ENCODE measurements at places on chromosomes 7 and 10.
A peak's percentile ranks its signal among the peaks of the same experiment; 100 is the strongest.

DNA sequence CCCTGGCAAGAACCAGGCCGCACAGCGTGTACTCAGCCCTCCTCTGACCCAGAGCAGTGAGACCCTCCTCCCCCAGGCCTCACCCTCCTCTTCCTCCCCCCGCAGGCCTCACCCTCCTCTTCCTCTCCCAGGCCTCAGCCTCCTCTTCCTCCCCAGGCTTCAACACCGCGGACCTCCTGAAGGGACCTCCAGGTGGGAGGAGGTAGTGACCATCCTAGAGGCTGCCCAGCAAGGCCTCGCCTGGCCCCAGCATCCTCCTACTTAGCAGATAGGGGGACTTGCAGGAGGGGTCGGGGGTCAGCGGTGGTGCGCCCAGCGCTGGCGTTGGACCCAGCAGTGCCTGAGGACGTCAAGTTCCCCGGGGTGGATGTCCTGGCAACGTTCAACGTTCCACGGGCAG, 270.8 kb downstream of the ELFN1 start:
- DNase-seq = no peak

DNA sequence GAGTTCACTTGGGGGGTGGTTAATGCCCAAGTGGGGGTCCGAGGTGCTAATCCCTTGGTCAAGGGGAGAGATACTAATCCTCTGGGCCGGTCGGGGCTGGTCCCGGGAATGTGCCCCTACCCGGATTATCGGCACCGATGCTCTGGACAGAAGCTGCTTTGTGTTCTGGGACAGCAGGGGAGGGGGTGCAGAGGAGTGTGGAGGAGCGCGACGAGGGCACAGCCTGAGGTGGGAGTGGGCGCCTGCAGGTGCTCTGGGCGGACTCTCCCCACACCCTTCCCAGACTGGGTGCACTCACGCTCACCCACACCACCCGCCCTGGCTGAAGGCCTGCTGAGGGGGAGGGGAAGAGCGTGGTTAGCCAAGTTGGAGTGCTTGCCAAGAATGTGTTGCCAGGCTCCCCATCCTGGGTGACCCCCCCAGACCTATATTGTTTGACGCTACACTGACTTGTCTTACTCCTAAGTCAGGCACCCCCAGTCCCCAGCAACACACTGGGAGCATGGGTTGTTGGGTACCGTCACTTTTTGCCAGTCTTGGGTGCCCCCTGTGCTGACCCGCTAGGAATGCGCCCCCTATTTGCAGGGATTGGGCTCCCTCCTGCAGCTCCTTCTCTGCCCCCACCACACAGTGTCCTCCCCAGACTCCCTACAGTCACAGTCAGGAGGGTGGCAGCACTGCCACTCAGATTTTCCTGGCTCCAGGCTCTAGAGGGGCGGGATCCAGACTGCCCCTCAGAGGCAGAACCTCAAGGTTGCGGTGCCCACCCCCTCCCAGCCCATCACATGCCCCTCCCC, 1.2 kb downstream of the SLC4A2 start:
- DNase-seq = peak; percentile 25

GRCh38 chr10:71123023-71123422, 89.3 kb upstream of the UNC5B start:
- no peak for DNase-seq

DNA sequence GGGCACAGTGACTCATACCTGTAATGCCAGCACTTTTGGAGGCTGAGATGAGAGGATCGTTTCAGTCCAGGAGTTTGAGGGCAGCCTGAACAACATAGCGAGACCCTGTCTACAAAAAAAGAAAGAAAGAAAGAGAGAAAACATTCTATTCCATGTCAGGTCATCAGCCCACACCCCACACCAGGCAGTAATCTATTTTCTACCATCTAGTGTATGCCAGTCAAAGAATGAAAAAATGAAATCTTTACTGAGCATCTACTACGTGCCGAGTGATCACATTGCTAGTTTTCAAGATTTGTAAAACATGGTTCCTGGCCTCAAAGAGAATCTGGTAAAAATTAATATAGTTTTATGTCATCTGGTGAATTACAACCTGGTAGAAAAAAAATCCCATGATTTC, 3.1 kb upstream of the EPHB4 start:
- no peak for DNase-seq

- no peak for DNase-seq
These were observed 91.0 kb downstream of the ADCY1 start for GRCh38 chr7:45665172-45665571.

DNA sequence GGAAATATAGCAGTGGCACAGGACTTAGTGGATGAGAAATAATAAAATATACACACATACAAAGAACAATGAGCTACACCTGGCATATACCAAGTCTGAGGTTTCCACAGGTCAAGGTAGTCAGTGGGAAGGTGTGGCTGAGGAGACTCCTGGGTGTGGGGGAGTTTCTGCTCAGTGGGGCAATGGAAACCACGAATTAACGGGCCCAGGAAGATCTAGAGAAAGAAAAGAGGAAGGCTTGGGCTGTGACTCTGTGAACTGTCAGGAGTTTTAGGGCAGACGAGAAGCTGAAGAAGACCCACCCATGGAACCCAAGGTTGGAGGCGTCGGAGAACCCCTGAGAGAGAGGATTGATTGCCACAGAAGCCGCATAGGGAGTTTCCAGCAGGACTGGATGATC, 196.5 kb downstream of the HERPUD2 start:
- DNase-seq = no peak

DNA sequence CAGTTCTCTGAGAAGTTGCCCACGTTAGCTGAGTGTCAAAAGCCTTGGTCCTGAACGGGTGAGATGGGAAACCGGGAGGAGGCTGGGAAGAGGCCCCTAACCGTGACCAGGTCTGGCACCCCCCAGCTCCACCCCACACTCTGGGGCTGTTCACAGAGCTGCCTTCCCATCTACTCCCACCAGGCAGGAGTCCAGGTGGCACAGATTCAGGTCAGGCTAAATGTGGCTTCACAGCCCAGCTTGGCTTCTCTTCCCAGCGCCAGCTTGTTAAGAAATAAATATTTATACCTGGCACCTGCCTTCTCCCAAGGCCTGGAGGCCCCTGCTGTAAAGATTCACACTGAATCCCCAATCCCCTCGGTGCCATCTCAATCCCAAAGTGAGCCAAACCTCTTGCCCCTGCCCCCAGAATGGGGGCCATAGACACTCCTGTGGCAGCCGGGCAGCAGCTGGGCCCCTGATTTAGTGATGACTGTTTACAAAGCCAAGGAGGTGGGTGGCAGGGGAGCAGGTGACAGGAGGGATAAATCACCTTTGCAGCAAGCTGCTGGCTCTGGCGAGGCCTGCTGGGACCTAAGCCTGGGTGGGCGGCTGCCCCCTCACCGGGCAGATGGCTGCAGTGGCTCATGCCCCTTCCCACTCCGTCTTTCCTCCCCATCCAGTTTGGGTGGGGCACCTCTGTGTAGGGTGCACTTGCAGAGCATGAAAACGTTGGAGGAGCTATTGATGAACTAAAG, 72.5 kb downstream of the GOLGA7B start:
- no peak for DNase-seq

DNA sequence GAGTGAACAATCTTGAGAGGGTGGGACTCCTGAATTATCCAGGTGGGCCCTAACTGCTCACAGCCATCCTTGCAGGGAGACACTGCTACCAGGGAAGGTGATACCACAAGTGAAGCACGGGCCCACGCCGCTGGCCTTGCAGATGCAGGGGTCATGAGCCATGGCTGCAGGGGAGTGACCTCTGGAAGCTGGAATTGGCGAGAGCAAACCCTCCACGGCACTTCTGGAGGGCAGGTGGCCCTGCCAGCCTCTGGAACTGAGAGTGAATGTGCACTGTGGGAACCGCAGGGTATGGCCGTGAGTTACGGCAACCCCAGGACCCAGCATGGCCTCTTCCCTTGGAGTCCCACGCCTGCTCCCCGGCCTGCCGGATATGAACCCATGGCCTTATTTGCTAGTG, 37.5 kb downstream of the STK32C start:
- DNase-seq = no peak

GRCh38 chr10:11431216-11431555, 180.3 kb downstream of the USP6NL start:
- no peak for DNase-seq

DNA sequence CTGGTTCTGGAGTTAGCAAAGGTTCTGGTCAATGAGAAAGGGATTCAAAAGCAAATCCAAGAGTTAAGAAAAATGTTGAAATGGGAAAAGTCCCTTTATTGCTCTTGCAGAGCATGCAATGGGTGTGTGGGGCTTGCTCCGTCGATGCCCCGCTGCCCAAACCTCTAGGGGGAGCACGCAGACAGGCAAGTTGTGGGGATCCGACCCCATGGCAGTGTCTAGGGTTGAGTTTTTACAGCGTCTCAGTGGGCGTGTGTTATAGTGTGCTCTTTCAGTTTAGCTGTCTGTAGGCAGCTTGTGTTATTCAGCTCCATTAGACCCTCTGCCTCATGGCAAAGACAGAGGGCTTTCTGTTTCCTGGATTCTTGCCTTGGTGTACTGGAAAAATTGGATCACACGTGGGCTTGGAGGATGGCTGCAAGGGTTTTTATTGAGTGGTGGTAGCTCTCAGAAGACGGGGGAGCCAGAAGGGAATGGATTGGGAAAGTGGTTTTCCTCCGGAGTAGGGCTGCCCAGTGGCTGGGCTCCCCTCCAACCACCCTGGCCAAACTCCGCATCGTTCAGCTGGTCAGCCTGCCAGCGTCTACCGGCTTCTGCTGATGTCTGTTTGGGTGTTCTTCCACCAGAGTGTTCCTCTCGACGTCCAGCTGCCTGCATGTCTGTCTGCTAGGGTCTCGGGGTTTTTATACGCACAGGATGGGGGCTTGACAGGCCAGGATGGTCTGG, 102.3 kb upstream of the PLXDC2 start:
- peak; percentile 67 for DNase-seq

GRCh38 chr10:100625816-100626215, 90.1 kb downstream of the HIF1AN start:
- DNase-seq = no peak

DNA sequence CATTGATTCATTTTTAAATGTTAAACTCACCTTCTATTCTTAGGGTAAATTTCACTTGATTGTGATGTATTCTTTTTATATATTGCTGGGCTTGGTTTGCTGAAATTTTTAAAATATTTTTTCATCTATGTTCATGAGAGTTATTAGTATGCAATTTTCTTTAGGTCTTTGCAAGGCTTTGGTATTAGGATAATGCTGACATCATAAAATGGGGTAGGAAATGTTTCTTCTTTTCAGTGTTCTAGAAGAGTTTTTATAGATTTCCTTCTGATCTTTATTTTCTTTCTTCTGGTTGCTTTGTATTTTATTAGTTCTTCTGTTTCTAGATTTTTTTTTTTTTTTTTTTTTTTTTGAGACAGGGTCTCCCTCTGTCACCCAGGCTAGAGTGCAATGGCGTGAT, 56.3 kb downstream of the AHCYL2 start:
- DNase-seq = no peak

GRCh38 chr7:31545549-31545948, 31.7 kb downstream of the ITPRID1 start:
- DNase-seq = no peak

GRCh38 chr7:93972029-93972725, 32.0 kb downstream of the BET1 start:
- DNase-seq = no peak

- no peak for DNase-seq
These were observed 114.1 kb downstream of the ICA1 start for GRCh38 chr7:8147760-8148463.

DNA sequence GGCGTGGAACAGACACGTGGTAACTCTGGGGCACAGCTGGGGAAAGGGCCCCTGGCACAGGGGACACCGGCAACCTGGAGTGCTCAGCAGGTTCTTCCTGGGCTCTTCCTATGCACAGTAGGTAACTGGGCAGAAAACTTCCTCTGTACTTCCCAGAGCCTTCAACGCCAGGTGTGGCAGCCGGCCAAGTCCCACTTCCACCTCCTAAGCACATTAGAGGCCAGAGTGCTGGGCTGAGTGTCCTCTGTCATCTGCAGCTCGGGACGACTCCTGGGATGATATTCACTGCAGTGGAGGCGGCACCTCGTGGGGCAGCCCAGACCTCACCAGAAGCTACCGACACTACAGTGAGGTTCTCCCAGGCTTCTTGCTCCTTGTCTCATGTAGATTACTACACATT, 114.5 kb downstream of the LARP4B start:
- DNase-seq = no peak

- no peak for DNase-seq
These were observed 252.7 kb downstream of the KIF20B start for GRCh38 chr10:89954061-89954460.

DNA sequence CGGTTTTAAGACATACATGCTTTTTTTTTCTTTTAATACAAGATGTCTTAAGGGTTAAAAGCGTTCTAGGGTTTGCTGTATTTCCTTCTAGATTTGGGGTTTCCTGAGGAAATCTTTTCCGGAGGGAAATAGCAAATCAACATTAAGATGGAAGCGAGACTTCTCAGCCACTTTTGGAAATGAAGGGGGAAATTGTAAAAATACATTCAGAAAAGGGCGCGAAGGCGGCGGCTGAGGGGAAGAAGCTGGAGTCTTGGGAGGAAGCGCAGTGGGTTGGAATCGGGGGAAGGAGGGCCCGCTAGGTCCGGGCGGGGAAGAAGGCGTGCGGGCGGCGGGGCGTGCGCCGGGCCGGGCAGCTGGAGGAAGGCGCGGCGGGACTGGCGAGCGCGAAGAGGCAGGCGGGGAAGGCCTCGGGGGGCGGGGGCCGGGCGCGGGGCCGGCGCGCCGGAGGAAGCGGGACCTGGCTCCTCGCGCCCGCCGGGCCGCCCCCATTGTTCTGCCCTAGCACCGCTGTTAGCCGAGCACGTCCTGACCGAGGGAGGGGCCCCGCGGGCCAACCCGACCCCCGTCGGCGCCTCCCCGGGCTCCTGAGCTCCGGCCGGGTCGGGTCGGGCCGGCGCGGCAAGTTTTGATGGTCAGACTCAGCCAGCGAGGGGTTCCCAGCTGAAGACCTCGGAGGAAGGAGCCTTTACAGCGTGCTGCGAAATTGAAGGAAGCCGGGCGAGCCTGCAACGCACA, 1.5 kb upstream of the SKIDA1 start:
- peak; percentile 77 for DNase-seq

DNA sequence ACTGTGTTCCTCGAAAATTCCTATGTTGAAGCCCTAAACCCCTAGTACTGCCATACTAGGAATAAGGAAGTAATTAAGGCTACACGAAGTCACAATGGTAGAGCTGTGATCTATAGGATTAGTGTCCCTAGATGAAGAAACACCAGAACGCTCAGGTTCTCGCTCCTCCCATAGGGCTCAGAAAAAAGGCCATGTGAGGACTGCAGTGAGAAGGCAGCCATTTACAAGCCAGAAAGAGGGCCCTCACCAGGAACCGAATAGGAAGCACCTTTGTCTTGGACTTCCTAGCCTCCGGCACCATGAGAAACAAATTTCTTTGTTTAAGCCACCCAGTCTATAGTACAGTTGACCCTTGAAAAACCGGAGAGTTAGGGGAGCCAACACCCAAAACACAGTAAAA, 46.2 kb downstream of the CACUL1 start:
- DNase-seq = no peak

GRCh38 chr7:124489082-124489819, 276.3 kb downstream of the GPR37 start:
- DNase-seq = no peak

DNA sequence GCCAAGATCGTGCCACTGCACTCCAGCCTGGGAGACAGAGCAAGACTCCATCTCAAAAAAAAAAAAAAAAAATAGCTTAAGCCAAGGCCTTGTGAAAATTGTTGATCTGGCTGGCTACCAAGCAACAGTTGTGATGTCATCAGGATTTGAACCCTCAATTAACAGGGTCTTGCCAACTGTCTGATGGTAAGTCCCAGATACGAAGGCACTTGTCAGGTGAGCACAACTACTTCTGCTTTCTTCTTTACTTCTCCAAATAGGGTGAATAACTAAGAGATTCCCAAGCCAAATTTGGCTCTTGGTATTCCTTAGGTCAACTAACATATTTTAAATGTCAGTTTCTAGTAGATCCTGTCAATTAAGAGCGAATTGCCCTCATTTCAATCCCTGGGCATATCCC, 47.4 kb downstream of the ANKRD61 start:
- DNase-seq = peak; percentile 89

- DNase-seq = no peak
These were observed 28.8 kb upstream of the ZNF488 start for GRCh38 chr10:47412869-47413268.

Data from common myeloid progenitor, CD34-positive (primary cell).